Frontal cortex (tissue), 4 donors: ENCODE measurements at places on chromosomes 12 and 14. TPM values are rescaled to one million over a fixed set of nuclear protein-coding genes. Genes with fewer than 3 reads are reported as not detected.
A peak's percentile ranks its signal among the peaks of the same experiment; 100 is the strongest.

GRCh38 chr12:66059666-66060065 is 70.9 kb downstream of the LLPH start:
- DNase-seq = no peak

LIN7A gene
- 44.4 TPM for total RNA-seq

C12orf50 gene
- total RNA-seq = not detected

RDH16 gene
- 0.41 TPM for total RNA-seq

- DNase-seq = no peak
Measured at GRCh38 chr12:52027085-52027843, 20.5 kb downstream of the TAMALIN start.

GRCh38 chr12:67237231-67237630 is 31.9 kb upstream of the CAND1 start:
- DNase-seq = no peak

USP30 gene
- total RNA-seq = 22.0 TPM

- peak; percentile 48 for DNase-seq
Measured at GRCh38 chr12:98758331-98758730, 113.2 kb downstream of the APAF1 start.

LALBA gene
- not detected for total RNA-seq

GDF3 gene
- total RNA-seq = not detected

FSCB gene
- total RNA-seq = not detected

DNA sequence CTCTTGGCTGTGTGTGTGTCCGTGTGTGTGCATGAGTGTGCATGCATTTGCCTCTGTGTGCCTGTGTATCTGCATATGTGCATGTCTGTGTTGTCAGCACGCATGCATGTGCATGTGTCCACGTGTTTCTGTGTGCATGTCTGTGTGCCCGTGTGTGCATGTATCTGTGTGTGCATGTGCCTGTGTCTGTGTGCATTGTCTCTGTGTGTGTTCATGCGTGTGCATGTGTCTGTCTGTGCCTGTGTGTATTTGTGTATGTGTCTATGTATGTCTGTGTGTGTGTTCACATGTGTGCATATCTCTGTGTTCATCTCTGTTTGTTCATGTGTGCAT is 1.1 kb upstream of the GALNT9 start:
- no peak for DNase-seq

TMEM179 gene
- 42.0 TPM for total RNA-seq

SDR9C7 gene
- total RNA-seq = 0.41 TPM

DNA sequence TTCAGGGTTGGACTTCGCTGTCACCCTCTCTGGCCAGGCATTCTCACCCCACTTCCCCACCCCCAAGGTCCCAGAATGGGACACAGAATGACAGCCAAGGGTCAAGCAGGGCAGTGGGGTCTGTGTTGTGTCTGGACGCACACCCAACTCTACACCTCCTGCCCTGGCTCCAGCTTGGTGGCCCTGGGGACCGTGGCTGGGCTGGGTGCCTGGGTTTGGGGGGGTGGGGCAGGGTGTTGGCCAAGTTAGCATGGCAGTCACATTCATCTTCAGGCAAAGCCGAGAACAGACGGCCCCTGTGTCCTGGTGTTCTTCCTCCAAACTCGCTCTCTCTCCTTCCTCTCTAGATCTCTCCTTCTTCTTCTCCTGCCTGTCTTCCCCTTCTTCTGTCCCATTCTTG is 5.6 kb downstream of the LRP1 start:
- no peak for DNase-seq

FLVCR2 gene
- 2.9 TPM for total RNA-seq

CARMIL3 gene
- total RNA-seq = 18.8 TPM

- no peak for DNase-seq
Measured at GRCh38 chr12:7485095-7485494, 18.5 kb downstream of the CD163 start.

WSCD2 gene
- 2.9 TPM for total RNA-seq

DNA sequence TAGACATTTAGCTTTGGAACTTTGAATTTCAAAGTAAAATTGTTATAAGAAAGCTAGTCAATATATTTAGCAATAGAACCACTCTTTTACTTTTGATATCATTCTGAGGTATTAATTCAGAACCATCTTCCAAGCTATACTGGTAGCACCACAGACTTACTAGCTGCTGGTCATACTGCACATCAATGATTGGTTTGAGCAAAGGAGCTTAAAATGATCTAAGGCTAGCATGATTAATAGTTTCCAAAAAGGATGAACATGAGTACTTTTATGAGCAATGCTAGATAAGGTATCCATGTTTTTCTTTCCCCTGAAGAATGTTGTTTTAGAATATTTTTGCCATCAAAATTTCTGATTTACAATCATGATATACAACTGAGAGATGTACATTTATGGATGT is 17.2 kb downstream of the CNIH1 start:
- no peak for DNase-seq

DNA sequence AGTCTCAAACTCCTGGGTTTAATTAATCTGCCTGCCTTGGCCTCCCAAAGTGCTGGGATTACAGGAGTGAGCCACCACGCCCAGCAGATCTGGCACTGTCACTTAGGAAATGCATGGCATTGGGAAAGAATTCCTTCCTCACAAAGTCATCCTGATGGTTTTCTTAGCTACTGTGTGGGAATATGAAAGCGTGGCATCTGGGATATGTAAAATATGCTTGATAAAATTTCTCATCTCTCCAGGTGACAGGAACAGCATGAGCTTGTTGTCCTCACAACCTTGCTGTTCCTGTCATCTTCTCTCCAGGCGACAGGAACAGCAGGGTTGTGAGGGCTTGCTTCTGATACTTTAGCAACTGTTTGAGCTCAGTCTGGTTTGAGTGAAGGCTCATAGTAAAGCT is 16.1 kb upstream of the AICDA start:
- no peak for DNase-seq

DNA sequence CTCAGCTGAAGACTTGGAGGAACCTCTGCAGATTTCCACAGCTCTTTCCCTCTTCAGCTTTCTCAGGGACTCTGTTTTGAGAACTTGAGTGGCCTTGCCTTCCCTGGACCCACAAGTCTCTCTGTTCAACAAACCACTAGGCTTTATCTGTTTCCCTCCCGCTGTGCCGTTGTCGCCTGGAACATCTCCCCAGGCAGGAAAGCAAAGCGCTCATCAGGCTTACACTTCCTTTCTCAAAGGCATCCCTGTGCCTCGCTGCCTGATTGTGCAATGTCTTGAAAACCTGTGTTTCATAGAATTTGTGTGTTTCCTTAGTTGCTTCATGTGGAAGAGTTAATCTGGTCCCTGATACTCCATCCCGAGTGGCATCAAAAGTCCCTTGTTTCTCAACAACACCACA is 64.1 kb downstream of the PPM1A start:
- no peak for DNase-seq

GRCh38 chr14:54627540-54628363 is 60.8 kb downstream of the SAMD4A start:
- DNase-seq = peak; percentile 44

- peak; percentile 76 for DNase-seq
Measured at GRCh38 chr12:130916241-130916911, 37.3 kb upstream of the ADGRD1 start.

PROX2 gene
- total RNA-seq = not detected

GRCh38 chr14:47278233-47278842 is 397.1 kb downstream of the MDGA2 start:
- DNase-seq = peak; percentile 3
